CD4-positive, alpha-beta T cell treated with Interleukin-17A for 1 hour (primary cell): ENCODE measurements at places on chromosomes 4 and X.
A peak's percentile ranks its signal among the peaks of the same experiment; 100 is the strongest.

GRCh38 chrX:151987108-151987507, 12.6 kb upstream of the GABRE start:
- DNase-seq = no peak

DNA sequence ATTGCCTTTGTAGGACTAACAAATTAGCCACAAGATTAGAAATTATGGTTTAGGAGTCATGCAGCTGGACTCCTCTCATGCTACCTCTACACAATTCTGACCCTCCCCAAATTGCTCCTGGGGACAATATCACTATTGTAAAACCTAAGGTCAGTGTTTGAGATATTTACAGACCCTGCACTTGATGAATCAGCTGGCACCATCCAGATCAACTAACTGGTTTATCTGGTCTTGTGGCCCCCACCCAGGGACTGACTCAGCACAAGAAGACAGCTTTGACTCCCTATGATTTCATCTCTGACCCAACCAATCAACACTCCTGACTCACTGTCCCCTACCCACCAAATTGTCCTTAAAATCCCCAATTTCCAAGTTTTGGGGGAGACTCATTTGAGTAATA, 192.4 kb downstream of the STPG2 start:
- DNase-seq = no peak

GRCh38 chr4:181376058-181376457, 867.1 kb upstream of the TENM3 start:
- no peak for DNase-seq

DNA sequence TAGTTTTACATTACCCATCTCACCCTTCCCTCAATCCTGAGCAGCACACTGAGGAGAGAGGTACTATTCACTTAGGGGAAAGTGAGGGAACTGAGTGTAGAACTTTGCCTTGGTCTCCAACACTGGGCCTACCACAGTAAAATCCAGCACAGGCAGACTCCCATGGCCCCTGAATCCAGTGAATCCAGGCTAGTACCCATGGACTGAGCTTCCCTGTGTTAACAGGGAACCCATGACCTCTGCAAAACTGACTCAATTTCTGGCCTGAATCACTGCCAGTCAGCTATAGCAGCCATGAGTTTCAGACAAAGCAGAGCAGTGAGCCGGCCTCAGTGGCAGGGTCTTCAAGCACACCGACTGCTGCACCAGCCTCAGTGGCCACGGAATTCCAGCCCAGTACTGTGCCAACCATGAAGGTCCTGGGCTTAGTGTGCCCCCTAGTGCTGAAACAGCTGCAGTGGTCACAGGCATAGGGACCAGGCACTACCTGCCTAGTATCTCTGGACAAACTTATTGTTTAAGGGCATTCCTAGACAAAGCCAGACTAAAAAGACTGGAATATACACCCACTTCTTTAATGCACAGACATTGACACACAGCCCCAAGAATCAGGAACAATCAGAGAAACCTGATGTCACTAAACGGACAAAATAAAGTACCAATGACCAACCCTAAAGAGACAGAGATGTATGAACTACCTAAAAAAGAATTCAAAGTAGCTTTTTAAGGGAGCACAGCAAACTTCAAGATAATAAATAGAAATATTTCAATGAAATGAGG, 127.4 kb upstream of the RPL34 start:
- DNase-seq = peak; percentile 46

- DNase-seq = no peak
Observed at GRCh38 chr4:7403001-7403400, 31.7 kb downstream of the PSAPL1 start.

- no peak for DNase-seq
Observed at GRCh38 chrX:153644356-153645125, 2.5 kb upstream of the DUSP9 start.

GRCh38 chr4:128582427-128582870, 227.1 kb upstream of the JADE1 start:
- no peak for DNase-seq

DNA sequence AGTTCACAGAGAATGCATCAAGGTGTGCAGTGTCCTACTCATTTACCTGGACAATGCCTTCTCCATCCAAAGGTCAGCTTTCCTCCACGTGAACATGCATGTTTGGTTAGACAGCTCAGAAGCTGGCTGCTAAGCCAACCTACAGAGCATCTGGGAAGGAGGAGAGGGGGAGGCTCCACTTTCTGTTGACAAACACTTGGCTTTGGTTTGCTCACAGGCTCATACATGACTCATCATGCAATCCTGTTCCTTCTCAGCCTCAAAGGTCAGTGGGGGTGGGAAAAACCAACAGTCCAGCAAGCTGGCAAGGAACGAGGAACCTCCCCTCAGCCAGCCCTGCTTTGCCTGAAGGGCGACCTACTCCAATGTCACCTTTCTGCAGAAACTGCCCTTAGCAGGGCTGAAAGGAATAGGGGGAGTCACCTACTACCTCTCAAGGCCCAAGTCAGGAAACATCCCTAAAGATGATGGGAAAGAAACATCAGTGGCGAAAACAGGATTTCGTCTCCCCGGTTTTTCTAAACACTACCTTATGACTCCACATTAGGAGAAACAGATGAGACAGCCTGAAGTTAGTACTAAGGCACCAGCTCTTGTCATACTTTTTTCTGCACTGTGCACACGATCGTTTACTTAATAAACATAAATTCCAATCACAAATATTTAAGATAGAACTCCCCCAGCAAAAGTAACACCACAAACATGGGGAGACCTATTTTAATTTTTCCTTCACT, 37.9 kb downstream of the RELL1 start:
- DNase-seq = no peak

- peak; percentile 81 for DNase-seq
Observed at GRCh38 chr4:147799986-147800555, 68.2 kb downstream of the ARHGAP10 start.

- no peak for DNase-seq
Observed at GRCh38 chrX:150680974-150681373, 12.2 kb upstream of the MTMR1 start.

GRCh38 chr4:60911127-60911526, 289.0 kb upstream of the ADGRL3 start:
- DNase-seq = no peak

- no peak for DNase-seq
Observed at GRCh38 chr4:32427566-32427965, 1707.4 kb downstream of the PCDH7 start.

- no peak for DNase-seq
Observed at GRCh38 chr4:6162885-6163284, 37.5 kb downstream of the JAKMIP1 start.

GRCh38 chrX:136386826-136387225, 86.1 kb downstream of the ADGRG4 start:
- DNase-seq = no peak

DNA sequence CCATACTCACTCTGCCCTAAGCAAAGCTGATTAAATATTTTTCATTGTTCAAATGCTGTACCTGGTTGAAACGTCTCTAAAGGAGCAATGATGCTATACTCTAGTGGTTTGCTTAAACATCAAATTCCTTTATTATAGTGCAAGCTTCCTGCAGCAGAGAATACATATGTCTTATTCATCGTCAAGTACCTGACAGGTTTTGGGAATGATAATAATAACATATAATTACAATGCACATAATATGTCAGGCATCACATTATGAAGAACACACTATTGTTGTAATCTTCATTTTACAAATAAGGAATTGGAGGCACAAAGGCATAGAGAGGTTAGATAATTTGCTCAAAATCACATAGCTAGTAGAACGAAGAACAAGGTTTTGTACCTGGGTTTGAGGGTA, 151.6 kb downstream of the GRIA2 start:
- no peak for DNase-seq

- DNase-seq = no peak
Observed at GRCh38 chr4:142547974-142548373, 298.1 kb downstream of the INPP4B start.

DNA sequence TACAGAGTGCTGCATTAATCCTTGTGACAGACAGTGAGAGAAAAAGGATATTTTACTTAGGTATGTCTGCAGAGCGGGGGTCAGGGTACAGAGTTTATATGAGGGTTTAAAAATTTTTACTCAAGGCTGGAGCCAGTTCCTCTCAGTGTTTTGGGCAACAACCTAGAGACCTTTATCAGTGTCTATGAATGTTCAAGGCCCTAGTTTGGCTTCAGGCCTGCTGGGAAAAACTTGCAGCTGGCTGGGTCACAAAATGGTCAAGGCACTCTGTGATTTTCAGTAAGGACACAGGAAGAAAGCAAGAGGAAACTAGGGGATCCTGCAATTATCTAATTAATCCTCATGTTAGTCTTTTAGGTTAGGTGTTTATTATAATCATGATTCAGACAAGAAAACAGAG, 10.8 kb upstream of the C4orf54 start:
- DNase-seq = no peak

- no peak for DNase-seq
Observed at GRCh38 chr4:126216611-126217010, 901.9 kb downstream of the FAT4 start.

DNA sequence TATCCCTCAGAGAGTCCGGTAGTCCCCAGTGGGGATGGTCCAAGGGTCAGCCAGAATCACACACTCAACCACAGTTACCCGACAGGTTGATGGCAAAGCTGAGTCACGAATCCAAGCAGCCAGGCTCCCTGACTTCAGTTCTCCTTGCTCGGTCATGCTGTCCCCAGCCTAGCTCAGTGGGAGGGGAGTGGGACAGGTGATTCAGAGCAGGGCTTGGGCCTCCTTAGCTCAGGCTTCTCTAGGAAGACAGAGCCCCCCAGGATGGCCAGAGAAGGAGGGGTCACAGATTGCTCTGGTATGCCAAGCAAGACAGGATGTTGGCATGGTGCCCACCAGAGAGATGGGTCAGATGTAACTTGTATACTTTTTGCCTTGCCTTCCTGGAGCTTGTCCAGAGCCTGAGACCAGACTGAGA, 66.5 kb downstream of the EFNB1 start:
- no peak for DNase-seq

GRCh38 chr4:11503166-11503565, 74.5 kb upstream of the HS3ST1 start:
- DNase-seq = no peak

- no peak for DNase-seq
Observed at GRCh38 chr4:86011117-86011516, 348.7 kb downstream of the MAPK10 start.

DNA sequence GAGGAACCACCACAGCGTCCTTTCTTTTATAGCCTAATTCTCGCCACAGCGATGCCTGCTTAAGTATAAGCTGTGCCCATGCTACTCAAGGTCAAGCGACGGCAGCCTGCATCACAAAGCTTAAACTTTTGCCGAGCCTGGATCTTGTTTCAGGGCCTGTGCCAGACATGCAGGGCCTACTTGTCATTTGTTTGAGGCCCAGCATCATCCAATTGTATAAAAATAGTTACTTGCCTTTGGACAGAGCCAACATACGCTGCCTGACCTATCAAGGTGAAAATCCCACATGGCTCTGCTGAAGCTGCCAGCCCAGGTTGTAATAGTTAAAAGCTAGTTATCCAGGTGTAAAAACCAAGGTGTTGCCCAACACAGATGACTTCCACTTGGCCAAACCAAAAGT, 107.1 kb downstream of the TMEM131L start:
- no peak for DNase-seq

- no peak for DNase-seq
Observed at GRCh38 chr4:16039139-16039538, 44.7 kb downstream of the PROM1 start.
